ENCODE measurements at places on chromosomes 13 and 19.

GRCh38 chr13:29230299-29230845, 365.1 kb downstream of the SLC7A1 start:
- no peak for DNase-seq

DNA sequence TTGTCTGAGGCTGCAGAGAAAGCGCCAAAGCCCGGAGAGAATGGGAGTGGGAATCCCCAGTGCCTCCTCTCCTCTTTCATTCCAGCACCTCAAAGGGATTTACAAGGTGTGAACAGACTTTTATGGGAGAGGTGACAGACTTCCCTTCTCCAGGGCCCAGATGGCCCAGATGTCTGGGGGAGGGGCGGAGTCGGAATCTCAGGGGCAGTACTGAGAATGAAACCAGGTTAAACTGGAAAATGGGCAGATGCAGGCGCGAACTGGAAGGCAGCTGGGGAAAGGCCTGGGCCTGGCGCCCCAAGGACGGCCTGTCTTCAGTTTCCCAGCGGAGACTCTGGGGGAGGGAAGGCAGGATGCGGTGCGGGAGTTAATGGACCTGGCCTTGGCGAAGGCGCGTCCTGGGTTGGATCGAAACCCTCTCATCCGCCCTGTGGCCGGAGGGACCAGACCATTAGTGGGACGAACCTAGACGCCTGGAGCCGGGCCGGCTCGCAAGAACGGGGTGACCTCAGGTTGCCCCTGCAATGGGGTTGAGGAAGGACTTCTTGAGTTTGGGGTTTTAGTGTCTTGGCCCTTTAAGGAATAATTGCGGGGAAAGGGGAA, 592 bp upstream of the TRIP10 start:
- DNase-seq: peak; percentile 47

DNA sequence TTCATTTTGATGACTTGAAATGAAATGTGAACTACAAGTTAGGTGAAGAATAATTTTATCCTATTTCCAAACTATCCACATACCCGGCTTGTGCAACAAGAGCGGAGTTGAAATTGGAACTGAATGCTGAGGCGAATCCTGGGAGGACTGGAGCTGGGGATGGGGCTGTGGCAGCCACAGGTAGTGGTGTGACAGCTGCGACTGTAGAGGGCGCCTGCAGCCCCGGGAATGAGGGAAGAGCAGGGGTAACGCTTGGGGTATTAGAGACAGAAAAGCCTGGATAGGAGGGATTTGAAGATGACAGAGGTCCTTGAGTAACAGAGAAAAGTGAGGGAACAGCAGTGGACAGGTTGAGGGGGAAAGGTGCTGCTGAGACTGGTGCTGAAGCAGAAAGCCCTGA, 22.0 kb upstream of the STOML3 start:
- no peak for DNase-seq

DNA sequence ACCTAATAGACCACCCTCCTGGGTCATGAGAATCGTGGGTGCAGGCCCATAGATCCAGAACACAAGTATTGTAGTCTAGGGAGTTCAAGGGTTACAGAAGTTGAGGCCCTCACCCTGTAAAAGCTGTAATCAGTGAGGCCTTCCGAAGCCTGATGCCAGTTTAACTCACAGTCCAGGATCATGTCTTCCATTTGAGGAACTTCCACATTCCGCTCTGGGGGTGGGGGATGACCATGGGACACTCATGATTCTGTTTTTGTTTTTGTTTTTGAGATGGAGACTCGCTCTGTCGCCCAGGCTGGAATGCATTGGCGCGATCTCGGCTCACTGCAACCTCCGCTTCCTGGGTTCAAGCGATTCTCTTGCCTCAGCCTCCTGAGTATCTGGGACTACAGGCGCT, 1.7 kb upstream of the RASIP1 start:
- no peak for DNase-seq

DNA sequence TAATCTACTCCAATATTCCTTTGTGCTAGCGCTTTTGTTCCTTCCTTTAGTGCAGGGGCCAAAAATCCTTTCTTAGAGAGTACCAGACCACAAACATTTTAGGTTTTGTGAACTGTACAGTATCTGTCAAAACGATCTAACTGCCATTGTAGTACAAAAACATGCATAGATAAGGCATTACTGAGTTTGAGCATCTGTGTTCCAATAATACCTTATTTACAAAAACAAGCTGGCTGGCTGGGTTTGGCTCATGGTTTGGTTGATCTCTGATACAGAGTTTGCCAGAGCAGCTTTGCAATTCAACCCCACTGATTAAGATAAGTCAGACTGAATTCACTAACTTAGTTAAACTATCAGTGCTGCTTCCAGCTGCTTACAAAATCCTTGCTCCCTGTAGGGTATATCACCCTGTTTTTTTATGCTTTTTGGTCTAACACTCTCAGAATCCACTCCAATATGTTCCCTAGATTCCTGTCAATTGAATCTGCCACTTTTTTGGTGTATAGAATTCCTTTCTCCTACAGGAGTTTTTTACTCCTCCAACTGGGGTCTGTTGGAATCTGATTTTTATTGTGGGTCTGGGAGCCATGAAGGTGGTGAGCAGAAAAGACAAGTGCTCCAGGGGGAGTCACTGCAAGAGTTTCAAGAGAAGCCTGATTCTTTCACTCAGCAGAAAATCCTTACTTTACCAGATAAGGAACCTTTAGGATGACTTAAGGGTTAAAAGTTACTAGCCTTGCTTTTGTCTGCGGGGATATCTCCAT, 1399.4 kb downstream of the EFNB2 start:
- no peak for DNase-seq

All from activated CD4-positive, alpha-beta memory T cell treated with anti-CD3 and anti-CD28 coated beads, Interleukin-2, amount 10 ng/mL, durations not matched to agents 7 days and 5 days (primary cell).